ENCODE measurements at places on chromosomes 12 and 14.

GRCh38 chr12:74111688-74112360, 425.8 kb upstream of the ATXN7L3B start:
- DNase-seq: no peak

GRCh38 chr12:26135010-26135420, 10.2 kb upstream of the BHLHE41 start:
- no peak for DNase-seq

- DNase-seq: no peak
These were observed 5.4 kb downstream of the HMGA2 start for GRCh38 chr12:65829716-65830115.

DNA sequence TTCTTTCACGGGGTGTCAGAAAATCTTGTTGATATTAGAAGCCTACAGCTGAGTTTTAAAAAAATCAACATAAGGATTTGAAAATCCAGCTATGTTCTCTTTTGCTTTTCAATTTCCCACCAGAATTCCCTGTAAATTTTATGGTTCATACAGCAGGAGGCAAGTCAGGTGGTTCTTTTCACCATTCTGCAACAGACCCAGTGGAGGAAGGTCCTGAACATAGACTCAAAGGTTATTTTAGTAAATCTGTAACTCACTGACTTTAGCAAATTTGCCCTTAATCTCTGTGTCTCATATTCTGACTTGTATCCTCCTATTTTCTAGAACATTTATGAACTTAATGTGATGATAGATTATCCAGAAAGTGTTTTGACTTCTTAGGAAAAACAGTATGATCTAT, 235.4 kb upstream of the E2F7 start:
- no peak for DNase-seq

- no peak for DNase-seq
These were observed 1419.9 kb upstream of the TMEM132C start for GRCh38 chr12:126847005-126847629.

GRCh38 chr12:94689002-94689645, 38.8 kb upstream of the TMCC3 start:
- no peak for DNase-seq

DNA sequence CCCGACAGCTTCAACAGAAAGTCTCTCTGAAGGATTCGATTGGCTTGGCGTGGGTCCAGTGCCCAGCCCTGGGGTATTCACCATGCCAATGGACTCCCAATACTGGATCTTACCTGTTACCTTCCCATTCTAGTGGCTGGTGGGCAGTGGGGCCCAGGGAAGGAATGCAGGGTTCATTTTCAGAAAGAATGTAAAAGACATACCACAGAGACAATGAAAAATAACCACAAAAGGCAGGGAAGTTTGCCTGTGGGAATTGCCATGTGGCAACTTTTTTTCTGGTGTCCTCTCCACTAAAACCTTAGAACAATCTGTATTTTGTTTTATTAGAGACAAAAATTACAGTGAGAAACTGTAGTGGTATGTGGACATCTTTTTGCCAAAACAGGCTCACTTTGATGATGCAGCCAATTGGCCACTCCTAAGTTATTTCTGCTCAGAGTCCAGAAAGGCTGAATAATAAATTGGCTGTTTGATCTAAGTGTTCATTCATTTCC, 55.2 kb downstream of the PTGER2 start:
- DNase-seq: no peak

DNA sequence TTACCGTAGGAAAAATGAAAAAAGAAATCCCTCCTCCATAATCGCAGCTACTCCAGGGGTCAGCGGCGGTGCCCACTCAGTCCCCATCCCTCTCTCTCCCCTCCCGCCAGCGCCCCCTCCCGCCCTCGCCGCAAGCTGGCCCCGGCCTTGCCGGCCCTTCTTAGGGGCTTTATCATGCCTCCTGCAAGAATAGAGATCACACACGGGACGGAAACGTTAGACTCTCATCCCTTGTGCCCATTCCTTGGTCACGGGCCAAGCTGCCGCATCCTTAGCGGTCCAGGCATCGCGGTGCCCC, 692 bp upstream of the COX14 start:
- no peak for DNase-seq
